ENCODE measurements at places on chromosomes 5 and 9. TPM values are rescaled to one million over a fixed set of nuclear protein-coding genes. Genes with fewer than 3 reads are reported as not detected.
A peak's percentile ranks its signal among the peaks of the same experiment; 100 is the strongest.

ZNF354C gene
- not detected for total RNA-seq

CCL21 gene
- total RNA-seq: 0.26 TPM

PCDHGA1 gene
- total RNA-seq: 0.31 TPM

FGFR4 gene
- total RNA-seq: 0.77 TPM

ERCC8 gene
- 11.9 TPM for total RNA-seq

GABRA6 gene
- total RNA-seq: not detected

CHMP5 gene
- total RNA-seq: 50.6 TPM

ATP10B gene
- not detected for total RNA-seq

STPG3 gene
- total RNA-seq: not detected

DNAJB5 gene
- 9.9 TPM for total RNA-seq

TSSK1B gene
- total RNA-seq: not detected

- no peak for DNase-seq
These were observed 110.3 kb downstream of the VAV2 start for GRCh38 chr9:133881671-133882381.

DNA sequence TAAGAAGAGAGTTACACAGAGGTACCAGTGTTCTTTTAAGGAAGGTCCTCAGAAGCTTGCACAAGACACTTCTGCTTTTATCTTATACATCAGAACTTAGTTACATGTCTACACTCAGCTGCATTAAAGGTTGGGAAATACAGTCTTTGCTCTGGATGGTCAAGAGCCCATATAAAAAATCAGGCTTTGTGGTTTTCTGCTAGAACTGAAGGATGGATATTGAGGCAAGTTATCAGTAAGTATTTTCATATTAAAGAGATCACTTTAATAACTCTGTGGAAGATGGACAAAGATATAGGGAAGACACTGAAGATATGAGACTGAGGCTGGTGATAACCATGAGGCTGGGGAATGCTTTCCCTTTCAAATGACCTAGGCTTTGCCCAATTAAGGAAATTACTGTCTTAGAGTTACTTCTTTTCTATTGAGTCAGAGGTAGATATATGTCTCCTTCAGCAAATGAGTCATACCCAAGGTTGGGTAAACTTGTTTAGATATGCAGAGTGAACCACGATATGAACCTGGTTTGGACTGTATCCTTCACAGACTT is 87.0 kb upstream of the TNC start:
- DNase-seq: no peak

- no peak for DNase-seq
These were observed 43.4 kb upstream of the BICD2 start for GRCh38 chr9:92807757-92808725.

DNA sequence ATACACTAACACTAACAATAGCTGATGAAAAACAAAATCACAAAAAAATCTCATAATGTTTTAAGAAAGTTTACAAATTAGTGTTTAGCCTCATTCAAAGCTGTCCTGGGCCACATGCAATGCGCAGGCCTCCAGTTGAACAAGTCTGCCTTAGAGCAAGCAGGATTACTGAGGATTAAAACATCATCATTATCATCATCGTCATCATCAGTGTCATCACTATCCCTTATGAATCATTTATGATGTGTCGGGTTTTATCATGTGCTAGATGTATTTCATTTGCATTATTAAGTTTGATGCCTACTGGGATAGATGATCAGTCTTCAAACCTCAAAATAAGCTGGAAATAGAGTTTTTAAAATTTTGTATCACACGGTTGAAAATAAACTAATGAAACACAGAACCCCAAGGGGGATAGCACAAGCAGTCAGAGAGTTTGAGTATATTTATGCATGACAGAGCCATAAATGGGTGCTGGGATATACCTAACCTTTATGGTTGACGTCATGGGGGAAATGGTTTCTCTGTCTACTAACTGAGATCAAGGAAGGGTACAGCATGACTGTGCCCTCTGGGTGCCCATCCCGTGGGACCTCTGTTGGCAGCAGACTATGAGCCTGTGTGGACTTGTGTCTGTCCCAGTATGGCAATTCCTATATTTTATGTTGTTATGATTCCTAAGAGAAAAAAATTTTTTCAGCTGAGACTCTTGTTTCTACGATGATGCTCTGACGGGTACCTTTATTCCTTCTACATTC is 150.3 kb upstream of the ADRA1B start:
- DNase-seq: no peak

- DNase-seq: no peak
These were observed 123.2 kb downstream of the GRIA1 start for GRCh38 chr5:153613672-153614071.

- DNase-seq: peak; percentile 52
These were observed 85.8 kb downstream of the MRPS27 start for GRCh38 chr5:72234265-72234700.

DNA sequence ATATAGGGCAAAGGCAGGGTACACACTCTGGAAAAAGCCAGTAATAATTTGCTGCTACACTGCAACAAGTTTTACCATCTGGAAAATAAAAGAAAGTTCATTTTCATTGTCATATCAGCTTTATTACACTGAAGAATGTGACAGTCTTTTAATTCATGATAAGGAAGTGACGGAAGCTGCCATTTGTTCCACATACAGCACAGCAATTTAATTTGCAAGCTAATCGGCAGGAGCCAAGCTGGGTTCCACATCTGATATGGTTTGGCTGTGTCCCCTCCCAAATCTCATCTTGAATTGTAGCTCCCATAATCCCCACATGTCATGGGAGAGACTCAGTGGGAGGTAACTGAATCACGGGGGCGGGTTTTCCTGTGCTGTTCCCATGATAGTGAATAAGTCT is 16.5 kb downstream of the PRELID2 start:
- DNase-seq: no peak

GRCh38 chr9:136538599-136539426 is 7.0 kb downstream of the NOTCH1 start:
- no peak for DNase-seq

GRCh38 chr9:77455312-77455927 is 192.7 kb downstream of the GNA14 start:
- no peak for DNase-seq

DNA sequence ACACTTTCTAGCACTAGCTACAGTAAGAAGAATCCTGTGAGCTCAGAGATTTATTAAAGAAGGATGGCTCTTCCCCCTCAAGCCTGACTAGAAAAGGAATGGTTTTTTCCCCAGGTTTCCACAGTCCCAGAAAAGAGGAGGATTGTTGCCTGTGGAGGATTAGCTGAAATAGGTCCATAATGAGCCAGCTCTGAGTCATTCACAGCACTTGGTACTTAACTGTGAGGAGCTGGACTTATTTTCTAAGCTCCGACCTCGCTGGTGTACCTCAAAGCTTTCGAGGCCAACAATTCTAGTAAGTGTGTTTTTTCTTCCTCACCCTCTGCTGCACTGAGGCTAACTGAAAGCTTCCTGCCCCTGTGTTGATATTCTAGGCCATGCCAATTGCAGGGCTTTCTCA is 222.5 kb upstream of the IL12B start:
- DNase-seq: no peak

- DNase-seq: no peak
These were observed 587.0 kb upstream of the GRAMD2B start for GRCh38 chr5:125836256-125836655.

GRCh38 chr9:34346873-34347799 is 17.8 kb downstream of the NUDT2 start:
- DNase-seq: no peak

GRCh38 chr9:89781838-89782540 is 177.2 kb downstream of the GADD45G start:
- DNase-seq: peak; percentile 72

DNA sequence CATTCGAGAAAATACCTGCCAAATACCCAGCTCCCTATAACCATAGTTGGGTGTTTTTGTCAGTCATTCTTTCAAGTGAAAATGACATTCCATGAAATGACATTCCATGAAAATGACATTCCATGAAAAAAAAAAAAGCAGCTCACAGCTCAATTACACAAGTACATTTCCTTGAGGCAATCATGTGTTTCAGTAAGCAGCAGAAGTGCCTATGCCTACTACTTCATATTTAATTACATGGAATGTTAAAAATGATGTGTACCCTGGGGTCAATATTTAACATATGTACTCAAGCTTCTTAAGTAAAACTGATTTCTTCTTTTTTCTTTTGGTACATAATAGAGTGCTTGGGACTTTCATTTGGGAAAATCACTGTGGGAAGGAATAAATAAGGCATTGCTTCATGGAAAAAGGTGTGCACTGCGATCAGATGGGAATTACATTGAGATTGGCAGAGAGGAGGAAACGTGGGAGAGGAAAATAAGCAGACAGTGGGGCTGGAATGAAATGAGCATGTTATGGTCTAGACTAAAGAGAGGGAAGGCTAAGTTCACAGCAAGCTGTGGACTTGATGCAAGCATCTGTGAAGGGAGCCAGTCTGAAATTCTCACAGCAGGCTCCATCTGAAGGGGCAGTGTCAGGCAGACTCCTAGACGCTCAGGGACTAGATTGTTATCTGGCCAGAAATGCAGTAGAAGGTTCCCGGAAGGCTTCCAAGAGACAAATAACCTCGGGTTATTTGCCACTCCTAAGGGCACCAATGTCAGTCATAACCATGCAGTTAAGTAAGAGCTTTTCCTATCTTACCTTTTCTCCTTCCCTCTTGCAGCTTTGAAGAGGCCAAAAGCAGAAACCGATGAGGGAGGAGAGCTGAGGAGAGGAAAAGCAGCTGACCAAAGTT is 15.2 kb upstream of the SPATA9 start:
- no peak for DNase-seq

DNA sequence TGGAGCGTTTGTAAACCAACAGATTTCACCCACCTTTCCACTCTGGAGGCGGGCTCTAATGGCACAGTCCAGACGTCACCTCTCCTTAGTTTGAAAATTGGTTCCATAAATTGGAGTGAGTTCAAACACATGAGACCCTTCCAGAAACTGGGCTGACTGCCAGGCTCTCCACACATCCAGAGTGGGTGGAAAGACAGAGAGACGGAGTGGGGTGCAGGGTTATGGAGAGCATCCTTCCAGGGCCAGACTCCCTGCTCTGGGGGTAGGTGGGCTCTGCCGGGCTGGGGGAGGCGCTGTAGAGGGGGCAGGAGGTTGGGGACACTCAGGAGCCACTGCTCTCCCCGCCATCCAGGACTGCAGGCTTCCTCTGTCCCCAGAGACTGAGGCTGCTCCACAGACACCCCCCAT is 104.7 kb upstream of the PHYKPL start:
- no peak for DNase-seq

All from GM12878 (cell line).